ENCODE measurements at places on chromosomes 3 and 15.

- DNase-seq, result no peak
Measured at GRCh38 chr3:29597376-29598008, 316.6 kb downstream of the RBMS3 start.

DNA sequence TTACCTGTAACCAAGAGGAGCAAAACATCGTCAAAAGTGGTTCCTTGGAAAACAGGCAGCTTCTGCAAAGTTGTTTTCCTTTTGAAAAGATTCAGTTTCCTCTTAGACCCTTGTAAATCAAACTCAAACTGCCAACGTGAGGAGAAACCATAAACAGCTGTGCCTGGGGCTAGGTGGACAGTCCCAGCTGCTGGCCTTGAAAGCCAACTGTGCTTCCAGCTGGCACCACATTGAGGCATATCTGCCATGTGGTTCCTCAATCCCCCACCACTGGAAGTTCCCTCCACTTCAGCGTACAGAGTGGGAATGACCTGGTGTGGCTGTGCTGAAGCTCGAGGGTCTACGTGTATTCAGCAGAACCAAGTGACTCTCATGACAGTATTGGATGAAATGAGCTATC, 40.9 kb downstream of the HRH1 start:
- DNase-seq, result no peak

GRCh38 chr3:11010426-11011165, 18.0 kb downstream of the SLC6A1 start:
- no peak for DNase-seq

DNA sequence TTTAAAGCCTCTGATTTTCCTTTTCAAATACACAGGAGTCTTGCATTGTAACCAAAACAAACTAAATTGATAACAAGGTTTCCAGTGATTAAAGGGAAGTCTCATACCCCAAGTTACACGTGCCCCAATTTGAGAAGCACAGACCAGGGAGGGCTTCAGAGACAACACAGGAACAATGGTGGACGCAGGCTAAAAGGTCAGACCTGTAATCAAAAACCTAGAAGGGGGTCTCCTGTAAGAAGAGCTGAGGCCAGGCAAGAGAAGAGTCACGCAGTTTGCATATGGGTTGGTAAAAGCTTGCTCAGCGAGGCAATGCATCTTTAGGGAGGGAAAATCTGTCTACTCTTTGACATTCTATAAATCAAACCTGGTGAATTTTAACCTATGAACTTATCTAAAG, 58.6 kb upstream of the MCF2L2 start:
- no peak for DNase-seq

DNA sequence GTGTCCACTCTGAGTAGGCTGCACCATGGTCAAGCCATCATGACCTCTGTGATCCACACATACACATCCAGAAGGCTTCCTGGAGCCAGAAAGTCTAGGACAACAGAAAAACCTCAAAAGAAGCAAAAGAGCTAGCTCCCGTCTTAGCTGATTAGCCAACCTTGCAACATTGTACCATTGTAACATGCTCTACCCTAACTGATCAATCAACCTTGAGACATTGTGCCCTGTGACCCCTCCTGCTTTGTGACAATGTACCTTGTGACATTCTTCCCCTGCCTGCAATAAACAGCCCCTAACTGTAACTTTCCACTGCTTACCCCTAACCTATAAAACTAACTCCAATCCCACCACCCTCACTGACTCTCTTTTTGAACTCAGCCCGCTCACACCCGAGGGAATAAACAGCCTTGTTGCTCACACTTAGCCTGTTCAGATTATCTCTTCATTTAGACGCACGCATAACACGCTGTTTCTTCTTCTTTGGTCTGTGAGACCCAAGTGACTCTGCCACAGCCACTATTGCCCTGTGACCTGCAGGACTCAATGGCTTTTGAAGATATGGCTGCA, 1104.6 kb downstream of the OTOL1 start:
- no peak for DNase-seq

- DNase-seq, result no peak
Measured at GRCh38 chr15:86383611-86384010, 303.9 kb downstream of the AGBL1 start.

GRCh38 chr3:172071780-172072330, 32.5 kb downstream of the FNDC3B start:
- DNase-seq, result no peak

GRCh38 chr15:79602731-79603130, 170.6 kb downstream of the MINAR1 start:
- no peak for DNase-seq

DNA sequence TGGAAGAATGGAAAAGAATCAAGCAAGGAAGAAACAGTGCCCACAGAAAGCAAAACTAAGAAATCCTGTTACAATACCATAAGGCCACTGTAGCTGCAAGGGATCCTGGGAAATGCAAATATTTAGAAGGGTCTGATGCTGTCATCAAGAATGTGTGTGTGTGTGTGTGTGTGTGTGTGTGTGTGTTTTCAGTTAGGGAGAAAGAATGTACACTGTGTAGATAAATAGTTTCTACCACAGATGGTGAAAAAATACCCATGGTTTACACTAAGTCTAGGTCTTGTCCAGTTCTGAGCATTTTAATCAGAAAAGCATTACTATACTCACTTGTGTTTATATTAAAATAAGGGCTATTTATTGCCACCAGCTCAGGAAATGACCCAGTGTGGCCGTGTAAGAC, 355.0 kb downstream of the RBMS3 start:
- DNase-seq, result no peak

DNA sequence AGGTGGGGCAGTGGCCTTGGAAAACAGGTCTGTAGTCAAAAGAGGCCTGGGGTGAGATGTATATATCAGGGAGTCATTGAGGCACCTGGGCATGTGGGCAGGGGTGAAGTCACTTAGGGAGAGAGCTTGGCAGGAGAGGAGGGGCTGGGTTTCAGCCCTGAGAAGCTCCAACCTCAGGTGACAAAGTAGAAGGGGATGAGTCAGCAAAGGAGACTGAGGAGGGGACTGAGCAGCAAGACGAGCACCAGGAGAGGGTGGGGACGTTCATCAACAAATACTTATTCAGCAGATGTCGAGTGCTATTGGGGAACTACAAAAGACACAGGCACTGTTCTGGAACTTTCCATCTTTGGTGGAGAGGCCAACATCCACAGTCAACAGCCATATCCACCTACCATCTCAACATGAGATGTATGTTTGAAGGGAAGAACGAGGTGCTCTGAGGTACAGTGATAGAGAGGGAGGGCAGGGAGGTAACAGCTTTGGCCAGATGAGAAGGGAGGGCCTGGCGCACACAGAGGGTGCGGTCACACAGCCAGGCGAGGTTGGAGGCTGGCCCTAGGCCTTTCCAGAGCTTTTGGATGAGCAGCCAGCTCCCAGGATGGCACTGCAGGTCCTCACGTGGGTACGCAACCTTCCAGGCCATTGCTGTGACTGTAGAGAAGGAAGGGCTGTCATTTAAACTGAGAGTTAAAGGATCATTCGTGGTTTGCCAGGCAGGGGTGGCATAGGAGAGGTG, 45.7 kb downstream of the GLDN start:
- no peak for DNase-seq

- DNase-seq, result no peak
Measured at GRCh38 chr3:195736866-195737490, 16.2 kb downstream of the MUC20 start.

DNA sequence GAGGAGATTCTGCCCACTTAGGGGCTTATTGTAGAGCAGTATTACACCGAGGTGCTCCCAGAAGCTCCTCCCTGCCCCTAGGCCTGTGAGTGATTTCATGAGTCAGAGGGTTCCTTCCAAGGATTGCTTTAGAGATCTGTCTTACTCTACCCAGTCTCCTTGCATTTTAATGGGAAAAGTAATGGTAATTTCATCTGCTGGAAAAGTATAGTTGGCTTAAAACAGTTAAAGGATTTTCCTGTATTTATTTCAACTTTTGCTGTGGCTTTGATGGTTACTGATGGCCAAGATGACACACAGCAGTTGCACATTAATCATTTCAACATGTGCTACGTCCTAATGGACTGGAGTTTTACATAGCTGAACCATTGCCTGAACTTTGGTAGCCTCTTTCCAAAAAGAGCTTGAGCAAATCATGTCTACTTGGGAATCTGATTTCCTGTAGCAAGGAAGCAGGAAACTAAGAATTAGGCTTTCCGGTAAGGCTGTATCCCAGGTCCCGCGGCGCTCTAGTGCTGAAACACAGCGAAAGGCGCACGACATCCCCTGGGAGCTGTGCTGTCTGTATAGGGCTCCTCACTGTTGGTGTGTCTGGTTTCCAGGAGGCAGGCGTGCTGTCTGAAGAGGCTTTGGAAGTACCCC, 9.2 kb upstream of the PGPEP1L start:
- no peak for DNase-seq

GRCh38 chr3:58184309-58184981, 26.3 kb downstream of the DNASE1L3 start:
- no peak for DNase-seq

- no peak for DNase-seq
Measured at GRCh38 chr3:196638861-196639482, 522 bp upstream of the NRROS start.

GRCh38 chr3:159443266-159443665, 545.4 kb upstream of the IL12A start:
- no peak for DNase-seq

- DNase-seq, result no peak
Measured at GRCh38 chr3:47553407-47553806, 25.3 kb downstream of the CSPG5 start.

DNA sequence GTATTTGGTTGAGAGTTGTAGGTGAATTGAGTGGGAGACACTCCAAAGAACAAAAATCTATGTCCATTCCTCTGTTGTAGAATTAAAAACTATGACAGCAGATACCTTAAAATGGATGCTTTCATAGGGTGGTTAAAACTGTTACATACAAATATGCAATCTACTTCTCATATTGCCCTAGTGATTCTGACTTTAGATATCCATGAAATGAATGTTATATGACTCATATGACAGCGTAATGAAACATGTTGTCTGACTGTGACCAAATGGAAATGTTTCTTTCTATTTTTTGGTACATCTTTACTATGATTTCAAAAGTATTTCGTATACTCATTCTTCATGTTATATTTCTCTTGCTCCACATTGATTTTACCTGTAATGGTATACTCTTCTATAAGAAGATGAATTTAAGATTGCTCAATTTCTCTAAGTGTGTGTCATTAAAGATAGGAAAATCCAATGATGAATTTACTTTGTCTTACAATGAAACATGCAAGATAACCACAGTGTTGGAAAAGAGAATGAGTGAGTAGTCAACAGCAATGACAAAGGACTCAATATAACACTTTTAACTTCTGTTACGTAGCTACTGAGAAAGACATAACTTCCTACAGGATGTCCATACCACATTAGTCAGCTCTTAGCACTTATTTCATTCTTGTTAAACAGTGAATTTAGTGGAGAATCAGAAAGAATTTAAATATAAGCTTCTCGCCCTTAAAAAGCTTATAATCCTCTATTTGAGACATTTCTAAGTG, 79.3 kb upstream of the LSAMP start:
- no peak for DNase-seq

DNA sequence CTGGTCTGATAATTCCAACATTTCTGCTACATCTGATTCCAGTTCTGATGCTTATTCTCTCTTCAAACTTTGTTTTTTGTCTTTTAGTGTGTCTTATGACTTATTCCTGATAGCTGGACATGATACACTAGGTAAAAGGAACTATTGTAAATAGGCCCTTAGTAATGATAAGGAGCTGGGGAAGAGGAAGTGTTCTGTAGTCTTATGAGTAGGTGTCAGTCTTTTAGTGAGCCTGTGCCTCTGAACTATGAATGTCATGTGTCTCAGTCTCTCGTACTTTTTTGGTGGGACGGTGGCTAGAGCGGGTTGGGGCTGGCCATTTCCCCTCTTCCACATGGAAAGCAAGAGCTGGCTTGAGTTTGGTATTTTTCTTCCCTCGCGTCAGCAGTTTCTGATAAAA, 41.2 kb downstream of the PCCB start:
- DNase-seq, result no peak

DNA sequence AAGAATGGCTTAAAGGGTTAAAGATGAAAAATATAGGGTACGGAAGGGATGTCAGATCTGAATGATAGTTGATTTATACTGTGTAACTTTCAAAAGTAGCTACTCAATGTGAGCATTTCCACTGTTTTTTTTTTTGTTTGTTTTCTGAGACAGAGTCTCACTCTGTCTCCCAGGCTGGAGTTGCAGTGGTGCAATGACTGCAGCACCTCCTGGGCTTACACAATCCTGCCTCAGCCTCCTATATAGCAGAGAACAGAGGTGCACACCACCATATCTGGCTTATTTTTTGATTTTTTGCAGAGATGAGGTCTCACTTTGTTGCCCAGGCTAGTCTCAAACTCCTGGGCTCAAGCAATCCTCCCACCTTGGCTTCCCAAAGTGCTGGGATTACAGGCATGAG, 9.9 kb upstream of the PXK start:
- DNase-seq, result no peak

- DNase-seq, result no peak
Measured at GRCh38 chr3:133258358-133258757, 141.5 kb upstream of the BFSP2 start.

- no peak for DNase-seq
Measured at GRCh38 chr3:112090887-112091586, 4.8 kb downstream of the C3orf52 start.

DNA sequence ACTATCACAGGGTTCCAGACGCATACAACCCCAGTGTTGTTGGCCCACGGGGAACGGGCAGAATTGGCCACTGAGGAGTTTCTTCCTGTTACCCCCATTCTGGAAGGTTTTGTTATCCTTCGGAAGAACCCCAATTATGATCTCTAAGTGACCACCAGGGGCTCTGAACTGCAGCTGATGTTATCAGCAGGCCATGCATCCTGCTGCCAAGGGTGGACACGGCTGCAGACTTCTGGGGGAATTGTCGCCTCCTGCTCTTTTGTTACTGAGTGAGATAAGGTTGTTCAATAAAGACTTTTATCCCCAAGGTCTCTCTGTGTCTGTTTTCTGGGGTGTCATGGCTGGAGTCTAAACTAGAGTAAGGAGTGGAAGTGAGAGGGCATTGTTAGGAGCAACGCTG, 5.7 kb upstream of the EIF4G1 start:
- DNase-seq, result no peak

- no peak for DNase-seq
Measured at GRCh38 chr3:7876741-7877297, 624.8 kb upstream of the LMCD1 start.

GRCh38 chr3:146598535-146598934, 6.6 kb downstream of the PLSCR5 start:
- DNase-seq, result no peak
